IMR-90 (cell line): ENCODE measurements at places on chromosomes 3 and 15. TPM values are rescaled to one million over a fixed set of nuclear protein-coding genes. Genes with fewer than 3 reads are reported as not detected.

ALDH1A3 gene
- total RNA-seq = 5.0 and 8.6 TPM in 2 replicates

DNA sequence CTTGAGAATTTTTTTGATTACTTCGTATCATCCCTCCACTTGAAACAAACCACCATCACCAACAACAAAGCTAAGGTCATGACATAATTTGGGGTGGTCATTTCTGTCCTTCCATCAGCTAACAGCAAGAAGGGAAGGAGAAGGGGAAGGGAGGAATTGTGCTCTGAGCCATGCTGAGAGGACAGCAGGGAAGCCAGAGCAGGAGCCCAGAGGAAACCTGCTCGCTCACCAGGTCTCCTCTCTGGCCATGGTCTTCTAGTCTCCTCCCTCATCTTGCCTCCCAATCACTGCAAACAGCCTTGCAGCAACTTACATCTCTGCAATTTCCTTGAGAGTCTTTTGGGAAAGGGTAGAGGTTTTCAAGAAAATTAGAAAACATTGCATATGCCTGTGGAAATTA is 196.7 kb downstream of the SSR3 start:
- no peak for DNase-seq

GRCh38 chr3:187267306-187267705 is 24.2 kb downstream of the MASP1 start:
- no peak for DNase-seq

CDHR4 gene
- not detected in 2 replicates for total RNA-seq

LCTL gene
- 8.9 and 10.4 TPM in 2 replicates for total RNA-seq

DNA sequence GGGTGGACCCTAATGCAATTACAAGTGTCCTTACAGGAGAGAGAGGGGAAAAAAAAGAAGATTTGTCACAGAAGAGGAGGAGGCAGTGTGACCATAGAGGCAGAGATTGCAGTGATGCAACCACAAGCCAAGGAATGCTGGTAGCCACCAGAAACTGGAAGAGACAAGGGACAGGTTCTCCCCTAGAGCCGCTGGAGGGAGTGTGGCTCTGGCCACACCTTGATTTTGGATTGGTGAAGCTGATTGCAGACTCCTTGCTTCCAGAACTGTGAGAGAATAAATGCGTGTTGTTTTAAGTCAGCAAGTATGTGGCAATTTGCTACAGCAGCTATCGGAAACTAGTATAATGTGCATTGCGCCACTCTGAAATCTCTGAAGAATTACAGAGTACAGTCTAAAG is 110.1 kb downstream of the SRGAP3 start:
- no peak for DNase-seq

CASR gene
- not detected in 2 replicates for total RNA-seq
